ENCODE measurements at places on chromosomes 13 and 19.

- DNase-seq, result no peak
Observed at GRCh38 chr13:50129706-50130122, 114.5 kb downstream of the KCNRG start.

GRCh38 chr19:41403181-41403970 lies 5.8 kb downstream of the BCKDHA start:
- DNase-seq, result no peak

- no peak for DNase-seq
Observed at GRCh38 chr19:32649751-32650150, 25.2 kb downstream of the ANKRD27 start.

GRCh38 chr13:47835470-47836228 lies 165.4 kb downstream of the SUCLA2 start:
- no peak for DNase-seq

DNA sequence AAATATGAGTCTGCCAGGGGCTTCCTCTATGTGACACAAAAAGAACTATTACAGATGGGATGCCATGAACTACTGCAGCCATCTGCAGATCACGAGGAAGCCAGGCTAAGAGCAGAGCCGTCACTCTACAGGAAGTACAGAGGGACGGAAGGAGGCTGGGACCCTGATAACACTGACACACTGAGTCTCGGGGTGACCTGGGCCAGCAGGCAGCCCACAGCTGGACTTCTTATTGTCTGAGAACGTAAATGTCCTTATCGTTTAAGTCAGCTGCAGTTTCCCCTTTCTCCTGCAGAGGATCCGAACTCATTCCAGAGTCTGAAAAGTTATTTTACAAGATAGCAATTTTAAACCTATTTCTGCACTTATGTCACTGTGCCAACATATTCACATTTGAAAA lies 20.7 kb downstream of the PARP4 start:
- no peak for DNase-seq

DNA sequence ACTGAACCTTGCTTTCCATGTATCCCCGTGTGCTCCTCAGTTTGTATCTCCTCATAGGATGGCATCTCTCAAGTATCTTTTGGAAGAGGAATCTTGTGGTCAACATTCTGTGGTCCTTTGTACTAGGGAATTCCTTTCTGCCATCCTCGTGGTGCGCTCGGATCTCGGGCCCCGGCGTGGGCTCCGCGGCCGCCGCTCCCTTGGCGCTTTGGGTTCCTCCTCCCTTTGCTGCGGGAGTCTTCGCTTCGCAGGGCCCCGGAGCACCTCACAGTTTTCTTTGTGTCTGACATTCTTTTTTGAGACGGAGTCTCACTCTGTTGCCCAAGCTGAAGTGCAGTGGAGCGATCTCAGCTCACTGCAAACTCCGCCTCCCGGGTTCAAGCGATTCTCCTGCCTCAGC lies 264.7 kb downstream of the IRS2 start:
- DNase-seq, result no peak

DNA sequence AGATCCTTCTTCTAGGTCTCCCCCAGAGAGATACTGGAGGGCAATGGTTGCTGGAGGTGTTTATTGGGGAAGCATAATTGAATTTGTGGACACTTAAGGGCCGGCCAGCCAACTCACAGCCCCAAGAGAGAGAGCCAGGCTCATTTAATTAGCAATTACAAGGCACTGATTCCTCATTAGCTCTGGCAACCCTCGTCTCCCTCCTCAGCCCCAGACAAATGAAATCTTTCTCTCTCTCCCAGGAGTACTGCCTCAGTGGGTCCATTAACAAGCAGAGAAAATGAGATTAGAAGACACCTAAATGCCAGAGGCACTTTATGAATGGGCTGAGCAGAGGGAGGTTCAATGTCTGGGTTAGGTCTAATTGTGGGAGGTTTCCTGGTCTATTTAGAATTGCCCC lies 19.0 kb upstream of the FEM1A start:
- no peak for DNase-seq

GRCh38 chr19:310781-311496 lies 19.7 kb upstream of the PLPP2 start:
- no peak for DNase-seq

DNA sequence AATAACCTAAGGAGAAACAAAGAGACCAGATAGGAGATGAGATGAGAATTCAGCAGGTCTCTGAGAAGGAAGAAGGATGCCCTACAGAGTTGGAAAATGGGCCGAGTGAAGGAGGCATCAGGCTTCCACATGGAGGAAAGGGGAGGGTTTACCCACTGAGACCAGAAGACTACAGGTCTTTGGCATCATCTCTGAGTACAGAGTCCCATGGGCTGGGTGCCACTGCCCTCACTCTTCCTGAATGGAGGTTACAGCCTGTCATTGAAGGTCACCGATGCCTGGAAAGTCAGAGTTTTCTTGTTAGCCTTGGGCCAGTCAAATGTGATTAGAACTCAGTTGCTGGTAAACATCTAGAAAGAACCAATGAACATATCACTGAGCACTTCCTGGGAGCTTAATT lies 9.9 kb downstream of the ZNF302 start:
- DNase-seq, result no peak

DNA sequence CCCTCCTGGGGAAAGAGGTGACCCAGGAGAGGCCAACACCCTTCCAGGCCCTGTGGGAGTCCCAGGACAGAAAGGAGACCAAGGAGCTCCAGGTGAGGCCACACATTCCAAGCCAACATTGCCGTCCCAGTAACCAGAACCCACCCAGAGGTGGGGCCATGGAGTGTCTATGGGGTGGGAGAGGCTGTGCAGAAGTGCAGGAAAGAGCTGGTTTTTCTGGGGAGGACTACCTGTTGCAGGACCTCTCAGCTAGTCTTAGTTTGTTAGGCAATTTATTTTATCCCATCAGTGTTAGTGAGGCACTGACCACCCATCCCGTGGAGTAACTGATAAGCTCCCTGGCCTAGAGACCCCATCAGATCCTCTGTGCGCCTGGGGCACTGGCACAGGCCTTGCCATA lies 66.1 kb downstream of the RAB20 start:
- no peak for DNase-seq

GRCh38 chr13:43963726-43964125 lies 84.0 kb downstream of the LACC1 start:
- no peak for DNase-seq

DNA sequence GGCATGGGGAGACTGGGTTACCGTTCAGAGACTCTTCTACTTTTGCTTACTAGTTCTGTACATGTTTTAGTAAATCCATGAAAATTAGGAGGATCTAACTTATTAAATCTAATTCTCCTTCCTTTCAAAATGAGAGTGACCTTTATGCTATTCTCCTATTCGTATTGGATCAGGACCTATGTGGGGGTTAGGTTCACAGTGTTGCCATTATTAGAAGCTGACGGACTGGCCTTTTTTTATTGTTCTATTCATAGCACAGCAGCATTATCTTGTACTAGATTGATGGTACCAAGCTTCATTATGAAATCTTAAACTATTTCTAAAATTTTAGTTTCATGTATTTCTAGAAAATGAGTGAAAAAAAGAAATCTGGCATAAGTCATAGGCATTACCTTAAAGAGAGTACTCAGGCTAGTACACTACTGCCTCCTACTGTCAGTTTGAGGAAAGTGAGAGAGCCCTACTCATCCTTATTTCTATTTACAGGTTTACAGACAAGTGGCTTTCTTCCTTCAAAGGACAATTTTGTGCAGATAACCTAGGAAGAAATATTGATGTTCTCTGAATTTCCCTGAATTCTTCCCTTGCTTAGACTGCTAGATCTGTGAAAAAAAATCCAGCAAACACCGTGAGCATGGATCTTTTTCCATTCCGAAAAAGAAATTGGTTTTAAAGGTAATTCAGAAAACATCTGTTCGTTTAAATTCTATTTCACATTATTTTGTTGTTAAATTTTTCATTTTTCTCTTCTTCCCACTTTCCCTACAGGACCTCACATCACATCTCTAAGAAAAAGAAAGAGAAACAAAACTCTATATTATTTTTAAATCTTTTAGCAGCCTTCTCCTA lies 485.5 kb downstream of the DIAPH3 start:
- DNase-seq, result peak; percentile 22

GRCh38 chr19:52638601-52639000 lies 446 bp upstream of the ZNF83 start:
- no peak for DNase-seq

DNA sequence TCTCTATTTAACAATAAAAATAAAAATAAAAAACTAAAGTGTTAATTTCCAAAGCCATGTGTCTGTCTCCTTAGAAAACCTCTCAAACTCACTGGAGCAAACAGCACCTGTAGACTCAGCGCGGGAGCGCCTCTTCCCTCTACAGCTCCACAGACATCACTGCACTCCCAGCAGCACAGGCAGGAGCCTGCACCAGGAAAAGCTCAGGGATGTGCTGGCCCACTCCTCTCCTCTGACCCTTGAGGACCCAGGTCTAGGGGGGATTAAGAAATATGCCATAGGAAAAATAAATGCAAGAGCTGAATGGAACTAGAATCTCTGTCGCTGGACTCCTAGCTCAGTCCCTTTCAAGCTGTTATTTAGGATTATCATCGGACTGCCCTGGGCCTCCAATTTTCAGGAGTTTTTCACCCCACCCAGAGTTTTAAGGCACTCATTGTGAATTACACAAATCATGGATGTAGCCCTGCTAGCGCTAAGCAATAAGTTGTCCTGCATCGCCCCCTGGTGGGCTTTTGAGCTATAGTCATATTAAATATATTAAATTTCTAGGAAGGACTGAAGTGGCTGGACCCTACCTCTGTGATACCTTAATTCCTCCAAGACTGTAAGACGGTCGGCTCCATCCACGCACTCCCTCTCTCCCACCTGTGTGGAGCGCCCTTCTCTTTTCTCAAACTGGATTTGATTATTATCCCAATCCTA lies 333.9 kb downstream of the UQCRFS1 start:
- peak; percentile 15 for DNase-seq

GRCh38 chr13:93355094-93355493 lies 128.5 kb downstream of the GPC6 start:
- DNase-seq, result no peak

GRCh38 chr13:27806744-27807387 lies 14.6 kb downstream of the GSX1 start:
- DNase-seq, result no peak

DNA sequence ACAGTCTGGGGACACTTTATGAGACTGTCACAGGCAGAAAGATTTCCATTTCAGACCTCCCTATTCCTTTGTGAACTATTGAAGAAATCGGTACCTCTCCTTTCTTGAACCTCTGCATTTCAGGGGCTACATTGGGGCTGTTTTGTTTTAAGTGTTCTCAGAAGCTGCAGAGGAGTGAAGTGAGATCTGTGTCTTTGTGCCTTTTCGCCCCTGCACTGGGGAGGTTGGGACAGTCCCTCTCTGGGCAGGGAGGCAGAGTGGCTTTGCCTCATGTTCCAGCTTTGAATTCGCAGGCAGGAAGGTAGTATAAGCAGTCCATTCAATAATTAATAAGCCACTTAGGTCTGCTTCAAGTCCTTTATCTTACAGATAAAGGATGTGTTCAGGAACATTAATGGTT lies 9.5 kb upstream of the AMER2 start:
- DNase-seq, result no peak

- DNase-seq, result no peak
Observed at GRCh38 chr19:45800070-45800553, 7.5 kb upstream of the DMWD start.

DNA sequence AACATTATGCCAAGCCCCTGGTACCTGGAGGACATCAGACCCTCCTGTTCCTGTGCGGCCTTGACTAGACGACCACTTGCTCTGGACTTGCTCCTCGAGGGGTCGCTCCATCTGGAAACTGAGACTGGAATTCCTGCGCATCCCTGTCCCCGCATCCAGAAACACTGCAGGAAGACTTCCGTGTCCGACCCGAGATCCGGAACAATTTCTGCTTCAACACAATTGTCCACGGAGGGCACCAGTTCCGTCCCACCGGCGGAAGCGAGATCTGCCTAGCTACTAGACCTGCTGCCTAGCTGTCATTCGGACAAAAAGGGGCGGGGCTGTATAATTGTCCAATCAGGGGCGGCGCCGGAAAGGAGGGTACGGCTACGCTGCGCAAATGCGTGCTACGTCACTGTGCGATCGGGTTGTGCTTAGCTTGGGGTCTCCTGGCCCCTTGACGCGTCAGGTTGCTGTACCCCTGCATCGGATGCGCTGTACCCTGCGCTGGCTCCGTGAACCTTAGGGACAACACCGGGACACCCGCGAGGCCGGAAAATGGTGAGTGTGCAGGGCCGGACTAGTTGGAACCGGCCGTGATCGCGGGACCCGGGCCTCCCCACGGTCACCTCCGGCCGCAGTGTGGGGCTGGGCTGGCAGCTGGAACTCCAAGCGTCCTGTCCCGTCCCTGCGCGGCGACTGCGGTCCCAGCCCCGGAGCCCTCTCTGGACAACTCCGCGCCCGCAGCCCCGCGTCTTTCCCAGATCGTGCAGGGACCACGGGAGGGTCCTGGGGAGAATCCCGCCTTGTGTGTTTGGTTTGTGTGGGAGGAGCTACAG lies at the start of the genes ZNF490 and ZNF791:
Gene ZNF490, minus strand, starts transcription at position 274 of the 821 bp plus-strand sequence. Its CDS starts 133 bp downstream, at position 141.
Gene ZNF791, plus strand, starts transcription at position 381 of the 821 bp plus-strand sequence. Its CDS starts 160 bp downstream, at position 541.
- DNase-seq, result peak; percentile 94

DNA sequence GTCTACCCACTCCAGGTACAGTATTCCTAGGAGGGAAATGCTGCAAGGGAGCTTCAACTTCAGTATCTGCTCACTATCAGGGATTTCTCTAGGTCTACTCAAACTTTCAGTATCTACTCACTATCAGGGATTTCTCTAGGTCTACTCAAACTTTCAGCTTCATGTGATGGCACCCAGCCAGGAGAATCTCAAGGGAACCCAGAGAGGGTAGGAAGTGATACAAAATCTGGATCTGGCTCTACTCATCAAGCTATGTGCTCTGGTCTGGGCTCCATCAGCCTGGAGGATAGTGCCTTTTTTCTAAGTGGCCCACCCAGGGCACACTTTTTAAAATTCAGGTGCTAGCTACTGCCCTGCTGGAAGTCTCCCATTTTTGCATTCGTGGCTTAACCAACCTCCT lies 52.3 kb upstream of the FNDC3A start:
- no peak for DNase-seq

DNA sequence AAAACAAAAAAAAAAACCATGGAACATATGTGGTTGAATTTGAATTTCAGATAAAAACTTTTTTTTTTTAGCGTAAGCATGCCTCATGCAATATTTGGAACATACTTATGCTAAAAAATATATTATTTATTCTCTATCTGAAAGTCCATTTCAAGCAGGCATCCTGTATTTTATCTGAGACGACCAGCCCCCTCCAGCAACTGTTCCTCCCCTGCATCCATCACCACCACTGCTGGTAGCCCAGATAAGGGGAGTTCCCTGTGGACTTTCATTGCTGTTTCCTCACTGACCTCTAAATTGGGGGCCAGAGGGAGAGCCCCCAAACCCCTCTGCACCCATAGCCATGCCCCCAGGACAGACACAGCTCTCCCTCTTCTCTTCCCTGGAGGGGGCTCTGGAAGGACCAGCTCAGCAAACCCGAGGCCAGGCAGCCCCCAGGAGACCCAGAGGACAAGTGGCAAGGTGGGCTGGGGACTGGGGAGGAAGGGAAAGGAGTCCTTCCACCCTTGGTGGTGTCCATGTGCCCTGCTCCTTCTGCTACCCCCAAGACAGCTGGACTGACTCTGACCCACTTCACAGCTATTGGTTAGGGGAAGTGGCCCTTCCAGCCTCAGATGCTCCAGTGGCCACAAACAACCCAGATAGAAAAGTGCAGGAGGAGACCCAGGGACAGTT lies 6.6 kb upstream of the SIGLEC12 start:
- DNase-seq, result no peak

GRCh38 chr13:21549633-21550032 lies 54.3 kb downstream of the MICU2 start:
- no peak for DNase-seq

Data from GM12864 (cell line).